ENCODE measurements at places on chromosomes 4 and X.

DNA sequence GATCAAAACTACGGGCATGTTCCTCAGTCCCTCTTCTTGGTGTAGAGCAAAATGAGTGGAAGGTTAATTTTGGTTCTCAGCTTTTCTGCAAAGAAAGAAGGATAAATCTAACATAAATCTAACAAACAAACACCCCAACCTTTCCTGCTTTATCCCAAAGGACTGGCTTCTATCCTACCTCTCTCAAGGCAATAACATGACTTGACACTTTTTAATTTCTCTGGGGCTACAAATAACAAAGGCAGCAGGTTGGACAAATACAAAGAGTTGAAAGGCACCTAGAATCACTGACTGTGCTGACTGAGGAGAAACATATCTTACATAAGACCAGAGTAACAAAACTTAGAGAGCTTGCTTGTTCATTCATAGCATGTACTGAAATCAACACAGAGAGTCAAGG is 703.6 kb upstream of the PITX2 start:
- no peak for DNase-seq

DNA sequence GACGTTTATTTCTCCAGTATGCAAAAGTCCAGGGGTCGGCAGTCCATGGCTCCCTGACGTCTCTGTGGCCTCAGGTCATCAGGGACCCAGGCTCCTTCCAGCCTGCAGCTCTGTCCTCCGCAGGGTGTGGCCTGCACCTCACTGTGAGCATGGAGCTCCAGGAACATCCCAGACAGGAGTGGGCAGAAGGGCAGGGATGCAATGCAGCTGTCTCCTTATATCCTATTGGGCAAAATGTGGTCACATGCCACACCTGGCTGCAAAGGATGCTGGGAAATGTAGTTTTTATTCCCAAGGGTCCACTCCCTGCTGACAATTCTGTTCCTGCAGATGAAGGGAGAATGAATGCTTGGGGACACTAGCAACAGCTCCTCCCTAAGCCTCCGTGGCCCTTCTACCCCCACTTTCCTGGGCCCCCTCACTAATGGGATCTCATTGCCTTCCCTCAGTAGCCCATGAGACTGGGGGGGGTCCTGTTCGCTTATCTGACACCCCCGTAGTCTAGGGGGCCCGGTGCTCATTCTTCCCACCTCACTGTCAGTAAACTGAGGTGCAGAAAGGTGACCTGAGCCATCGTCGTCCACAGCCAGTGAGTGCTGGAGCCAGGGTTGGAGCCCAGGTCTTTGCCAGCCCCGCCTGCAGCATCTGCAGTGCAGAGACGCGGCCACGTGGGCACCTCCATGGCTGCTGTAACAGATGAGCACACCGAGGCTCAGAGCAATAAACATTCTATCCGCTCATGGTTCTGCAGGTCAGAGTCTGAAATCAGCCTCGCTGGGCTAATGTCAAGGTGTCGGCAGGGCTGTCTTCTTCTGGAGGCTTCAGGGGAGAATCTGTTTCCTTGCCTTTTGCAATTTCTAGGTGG is 5.9 kb upstream of the GRPEL1 start:
- peak; percentile 66 for DNase-seq

GRCh38 chr4:156968479-156968984 is 3.1 kb downstream of the PDGFC start:
- peak; percentile 55 for DNase-seq

DNA sequence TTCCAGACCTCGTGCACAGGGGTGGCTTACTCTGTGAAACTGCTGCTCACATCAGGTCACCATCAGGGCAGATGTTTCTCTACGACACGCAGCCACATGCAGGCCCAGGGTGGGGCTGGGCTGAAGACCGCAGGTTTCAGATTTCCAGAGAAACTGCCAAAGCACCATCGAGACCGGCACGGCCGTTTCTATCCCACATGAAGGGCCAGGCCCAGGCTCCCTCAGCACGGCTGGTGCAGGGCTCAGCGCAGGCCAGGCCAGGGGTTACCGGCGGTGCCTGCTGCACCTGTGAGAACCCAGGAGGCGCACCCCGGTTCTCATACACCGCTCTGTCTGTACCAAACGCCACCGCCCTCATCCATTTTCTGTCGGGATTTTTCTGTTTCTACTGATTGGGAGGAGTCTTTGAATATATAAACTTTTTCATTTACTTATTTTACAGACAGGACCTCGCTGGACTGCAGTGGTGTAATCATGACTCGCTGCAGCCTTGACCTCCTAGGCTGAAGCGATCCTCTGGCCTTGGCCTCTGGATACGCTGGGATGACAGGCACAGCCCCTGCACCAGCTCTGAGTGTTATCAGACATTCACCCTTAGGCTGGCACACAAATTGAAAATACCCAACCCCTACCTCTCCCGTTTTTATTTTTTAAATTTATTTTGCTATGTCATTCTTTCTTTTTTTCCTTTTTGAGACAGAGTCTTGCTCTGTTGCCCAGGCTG is 17.1 kb downstream of the CTBP1 start:
- no peak for DNase-seq

- peak; percentile 40 for DNase-seq
Observed at GRCh38 chrX:136629084-136629750, 18.7 kb upstream of the CD40LG start.

- DNase-seq = no peak
Observed at GRCh38 chrX:30364229-30364628, 55.0 kb upstream of the NR0B1 start.

DNA sequence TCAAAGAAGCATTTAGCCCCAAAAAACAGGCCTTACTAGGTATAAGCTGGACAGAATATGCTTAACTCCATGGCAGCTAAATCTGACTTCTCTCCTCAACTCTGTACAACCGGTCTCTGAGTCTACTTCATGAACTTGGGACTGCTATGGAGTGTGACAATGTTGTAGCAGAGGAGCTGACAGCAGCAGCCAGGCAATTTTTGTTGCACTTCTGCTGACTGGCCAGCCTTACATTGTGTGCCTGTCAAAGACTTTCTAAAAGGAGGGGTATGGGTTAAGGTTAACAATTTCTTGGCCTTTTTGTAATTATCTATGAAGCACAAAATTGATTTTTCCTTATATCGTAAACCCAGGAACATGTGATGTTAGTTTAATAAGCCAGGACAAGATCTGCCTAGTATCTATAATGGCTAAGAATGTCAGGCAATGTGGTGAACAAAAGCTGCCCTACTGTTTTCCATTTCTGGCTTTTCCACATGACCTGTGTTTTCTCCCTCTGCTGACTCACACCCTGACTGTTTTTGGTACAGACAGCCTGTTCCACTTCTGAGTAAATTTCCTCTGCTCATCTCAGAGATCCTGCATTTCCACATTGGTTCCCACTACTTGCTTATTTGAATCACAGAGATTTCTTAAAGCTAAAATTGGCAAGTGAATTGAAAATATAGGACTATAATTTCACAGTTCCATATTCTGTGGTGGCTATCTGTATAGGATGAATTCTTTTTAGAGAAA is 9.3 kb downstream of the NOX1 start:
- no peak for DNase-seq

- peak; percentile 5 for DNase-seq
Observed at GRCh38 chr4:41258783-41259182, 2.1 kb downstream of the UCHL1 start.

DNA sequence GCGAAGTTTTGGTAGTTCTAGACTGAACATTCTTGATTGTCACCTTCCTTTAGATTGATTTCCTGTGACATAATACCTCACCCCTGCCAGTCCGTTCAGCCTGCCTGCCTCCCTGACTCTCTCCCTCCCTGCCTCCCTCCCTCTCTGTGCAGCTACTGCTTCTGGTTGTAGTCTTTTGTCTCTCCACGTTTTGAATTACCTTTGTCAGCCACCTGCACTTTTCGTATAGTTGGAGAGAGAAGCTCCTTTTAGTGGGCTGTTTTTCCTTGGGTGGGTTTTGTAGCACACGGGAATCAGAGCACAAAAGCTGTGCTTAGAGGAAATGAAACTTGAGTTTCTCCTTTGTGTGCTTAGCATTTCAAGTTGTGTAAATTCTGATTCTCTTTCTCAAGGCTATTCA is 32.6 kb upstream of the MSMO1 start:
- peak; percentile 12 for DNase-seq

DNA sequence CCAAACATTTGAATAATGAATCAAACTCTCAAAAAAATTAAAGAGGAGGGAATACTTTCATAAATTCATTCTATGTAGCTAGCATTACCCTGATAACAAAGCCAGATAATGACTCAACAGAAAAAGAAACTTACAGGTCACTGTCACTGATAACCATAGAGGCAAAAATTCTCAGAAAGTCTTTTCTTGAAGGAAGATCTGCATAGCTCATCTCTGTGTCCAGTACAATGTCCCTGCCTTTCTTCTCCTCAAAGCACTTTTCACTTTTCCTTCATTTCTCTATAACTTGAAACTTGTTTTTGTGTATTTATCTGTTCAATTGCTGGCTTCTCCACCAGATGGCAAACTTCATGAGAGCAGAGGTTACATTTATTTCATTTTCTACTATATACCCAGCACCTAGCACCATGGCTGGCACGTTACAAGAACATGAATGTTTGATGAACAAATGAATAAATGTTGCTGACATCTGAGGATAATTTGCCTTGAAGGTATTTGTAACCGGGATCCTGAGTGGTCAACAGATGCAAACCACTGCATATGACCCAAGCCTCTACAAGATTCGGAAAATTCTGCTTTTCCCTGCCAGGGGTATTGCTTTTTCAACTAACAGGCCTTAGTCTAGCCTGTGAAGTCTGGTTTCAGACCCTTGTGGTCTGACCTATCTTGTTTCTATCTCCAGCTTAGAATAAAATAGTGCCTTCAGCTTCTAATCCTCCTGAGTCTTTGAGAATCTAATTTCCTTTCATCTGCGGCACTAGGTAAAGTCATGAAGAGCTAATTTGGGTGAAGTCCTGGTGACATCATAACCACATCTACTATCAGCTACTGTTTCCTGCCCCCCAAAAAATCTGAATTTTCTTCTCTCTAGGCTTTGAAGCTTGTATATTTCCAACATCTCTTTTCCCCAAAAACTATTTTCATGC is 52.5 kb upstream of the ANTXR2 start:
- DNase-seq = peak; percentile 72

- DNase-seq = no peak
Observed at GRCh38 chrX:57289089-57289488, 2.6 kb downstream of the FAAH2 start.

- no peak for DNase-seq
Observed at GRCh38 chr4:81577392-81577791, 105.7 kb upstream of the RASGEF1B start.

DNA sequence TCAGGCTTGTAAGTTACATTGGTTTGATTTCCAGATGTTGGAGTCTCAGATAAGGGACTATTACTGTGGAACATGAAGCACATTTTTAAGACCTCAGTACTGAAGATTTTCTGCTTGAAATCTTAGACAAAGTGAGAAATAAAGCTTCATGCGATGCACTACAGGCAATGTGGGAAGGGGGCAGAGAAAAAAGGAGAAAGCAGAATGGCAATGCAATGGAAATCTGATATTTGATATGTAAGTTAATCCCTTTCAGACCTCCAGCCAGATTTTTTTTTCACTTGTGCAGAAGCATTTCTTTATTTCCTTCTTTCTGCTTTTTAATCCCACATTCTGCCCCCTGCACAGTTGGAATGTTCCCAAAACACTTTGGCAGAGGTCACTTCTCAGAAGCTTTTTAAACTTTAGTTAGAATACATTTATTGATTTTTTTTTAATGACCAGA is 174.3 kb downstream of the ADGRL3 start:
- no peak for DNase-seq

- DNase-seq = no peak
Observed at GRCh38 chrX:11478026-11478425, 184.8 kb downstream of the AMELX start.

DNA sequence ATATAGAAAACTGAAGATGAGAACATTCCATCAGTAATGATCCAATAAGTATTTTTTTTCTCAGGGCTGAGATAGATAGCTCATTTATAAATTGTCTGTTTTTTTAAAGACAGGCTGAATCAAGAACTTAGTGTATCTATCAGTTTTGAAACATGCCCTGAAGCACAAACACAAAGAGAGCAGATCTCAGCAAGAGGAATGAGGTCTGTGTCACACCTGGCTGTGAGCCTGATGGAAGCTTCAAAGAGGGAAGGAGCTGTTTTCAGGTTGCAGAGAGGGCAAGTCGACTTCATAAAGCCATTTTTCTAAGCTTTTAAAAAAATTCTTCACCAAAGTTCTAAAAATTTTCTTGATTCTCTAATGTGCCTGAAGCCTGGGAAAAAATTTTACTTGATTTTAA is 434.9 kb downstream of the PDGFC start:
- no peak for DNase-seq

DNA sequence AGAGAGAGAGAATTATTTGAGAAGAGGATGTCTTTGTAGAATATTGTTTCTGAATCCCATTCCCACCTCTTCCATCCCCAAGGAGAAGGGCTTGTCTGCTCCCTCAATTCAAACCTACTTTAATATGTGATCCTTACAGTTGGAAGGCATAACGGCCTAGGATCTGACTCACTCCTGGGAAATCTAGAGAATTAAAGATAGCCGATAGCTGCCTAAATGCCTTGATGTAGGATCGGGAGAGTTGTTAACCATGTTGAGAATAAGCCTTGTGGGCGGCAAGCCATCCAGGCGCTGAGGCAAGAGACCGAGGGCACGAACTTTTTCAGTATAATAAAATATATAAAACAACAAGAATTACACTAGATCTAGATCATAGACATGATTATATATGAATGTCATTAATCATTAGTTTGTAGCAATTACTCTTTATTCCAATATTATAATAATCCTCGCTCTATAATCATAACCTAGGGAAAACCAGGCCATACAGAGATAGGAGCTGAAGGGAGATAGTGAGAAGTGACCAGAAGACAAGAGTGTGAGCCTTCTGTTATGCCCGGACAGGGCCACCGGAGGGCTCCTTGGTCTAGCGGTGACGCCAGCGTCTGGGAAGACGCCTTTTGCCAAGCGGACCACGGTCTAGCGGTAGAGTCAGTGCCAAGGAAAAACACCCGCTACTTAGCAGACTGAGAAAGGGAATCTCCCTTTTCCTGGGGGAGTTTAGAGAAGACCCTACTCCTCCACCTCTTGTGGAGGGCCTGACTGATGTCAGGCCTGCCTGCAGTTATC is 13.5 kb downstream of the EMCN start:
- no peak for DNase-seq

DNA sequence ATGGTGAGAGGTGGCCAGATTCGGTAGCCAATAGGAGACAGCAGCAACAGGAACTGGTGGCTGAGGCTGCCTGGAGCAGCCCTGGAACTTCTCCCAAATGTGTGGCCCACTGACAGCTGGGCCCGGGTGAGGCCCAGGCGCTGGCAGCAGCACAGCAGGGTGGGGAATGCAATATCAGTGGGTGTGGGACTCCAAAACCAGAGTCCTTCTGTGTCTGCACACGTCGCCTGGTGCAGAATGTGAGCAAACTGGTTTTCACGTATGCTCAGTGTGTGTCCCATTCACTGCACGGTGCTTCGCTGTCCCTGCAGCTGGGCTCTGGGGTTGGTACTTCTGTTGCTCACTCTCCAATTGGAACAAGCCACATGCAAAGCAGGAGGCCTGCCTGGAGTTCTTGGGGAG is 14.4 kb upstream of the CENPU start:
- no peak for DNase-seq

DNA sequence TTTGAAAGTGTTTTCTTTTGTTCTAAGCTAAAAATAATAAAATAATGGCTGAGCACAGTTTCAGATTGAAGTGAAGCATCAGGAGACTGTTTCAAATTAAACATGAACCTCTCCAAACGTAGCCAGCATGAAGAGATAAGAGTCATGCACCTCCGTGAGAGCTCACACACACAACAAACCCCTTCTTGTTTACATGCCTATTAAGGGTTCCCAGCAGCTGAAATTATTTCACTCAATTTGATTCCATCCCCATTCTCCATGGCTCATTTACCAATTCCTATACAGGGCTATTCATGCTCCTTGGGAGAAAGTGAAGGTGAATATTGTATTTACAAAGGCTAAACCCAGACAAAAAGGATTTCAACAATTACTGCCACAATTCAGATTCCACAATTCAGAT is 954.1 kb upstream of the INTU start:
- DNase-seq = no peak

All from activated CD4-positive, alpha-beta T cell treated with anti-CD3 and anti-CD28 coated beads, Interleukin-2, Interleukin-6, amounts not matched to agents 100 ng/mL and 50 ng/mL, durations not matched to agents 16 hours and 8 hours (primary cell).